SW 1271 (cell line): ENCODE measurements at places on chromosomes 7 and 10.

GRCh38 chr7:99095698-99096097, 48.2 kb downstream of the SMURF1 start:
- DNase-seq, result no peak

GRCh38 chr10:79234391-79235315, 112.6 kb upstream of the PPIF start:
- DNase-seq, result no peak

GRCh38 chr7:103857435-103857834, 132.0 kb downstream of the RELN start:
- no peak for DNase-seq

GRCh38 chr7:159114981-159115380, 29.7 kb downstream of the VIPR2 start:
- DNase-seq, result no peak

DNA sequence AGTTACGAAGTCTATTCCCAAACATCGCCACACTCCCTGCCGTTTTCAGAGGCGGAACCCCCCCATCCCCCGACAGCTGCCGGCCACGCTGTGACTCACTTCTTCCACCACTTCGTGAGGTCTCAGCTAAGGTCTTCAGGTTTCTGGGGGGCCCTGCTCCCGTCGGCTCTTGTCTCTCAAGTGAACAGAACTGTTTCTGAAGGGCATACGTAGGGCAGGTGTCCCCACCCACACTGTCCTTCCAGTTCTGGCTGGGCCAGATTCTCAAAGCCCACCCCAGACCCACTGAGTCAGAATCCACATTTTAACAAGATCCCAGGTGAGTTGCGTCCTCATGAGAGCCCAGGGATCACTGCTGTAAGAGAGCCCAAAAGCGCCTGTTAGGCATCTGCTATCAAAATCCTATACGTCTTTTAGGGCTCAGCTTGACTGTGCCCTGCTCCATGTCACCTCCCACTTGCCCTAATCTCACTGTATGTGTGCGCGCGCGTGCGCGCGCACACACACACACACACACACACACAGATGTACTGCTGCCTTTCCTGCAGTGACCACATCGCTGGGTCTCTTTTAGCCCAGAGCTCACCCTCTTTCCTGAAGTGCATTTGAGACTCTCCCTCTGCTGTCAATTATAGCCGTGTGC, 78.8 kb downstream of the PROSER2 start:
- DNase-seq, result no peak

- DNase-seq, result no peak
These were observed 31.0 kb upstream of the SAMD9L start for GRCh38 chr7:93179173-93179572.

- no peak for DNase-seq
These were observed 43.4 kb upstream of the GSDME start for GRCh38 chr7:24800667-24801066.

- DNase-seq, result no peak
These were observed 30.5 kb downstream of the EBF3 start for GRCh38 chr10:129933456-129934092.

- no peak for DNase-seq
These were observed 10.0 kb upstream of the TSPAN14 start for GRCh38 chr10:80444124-80444523.

DNA sequence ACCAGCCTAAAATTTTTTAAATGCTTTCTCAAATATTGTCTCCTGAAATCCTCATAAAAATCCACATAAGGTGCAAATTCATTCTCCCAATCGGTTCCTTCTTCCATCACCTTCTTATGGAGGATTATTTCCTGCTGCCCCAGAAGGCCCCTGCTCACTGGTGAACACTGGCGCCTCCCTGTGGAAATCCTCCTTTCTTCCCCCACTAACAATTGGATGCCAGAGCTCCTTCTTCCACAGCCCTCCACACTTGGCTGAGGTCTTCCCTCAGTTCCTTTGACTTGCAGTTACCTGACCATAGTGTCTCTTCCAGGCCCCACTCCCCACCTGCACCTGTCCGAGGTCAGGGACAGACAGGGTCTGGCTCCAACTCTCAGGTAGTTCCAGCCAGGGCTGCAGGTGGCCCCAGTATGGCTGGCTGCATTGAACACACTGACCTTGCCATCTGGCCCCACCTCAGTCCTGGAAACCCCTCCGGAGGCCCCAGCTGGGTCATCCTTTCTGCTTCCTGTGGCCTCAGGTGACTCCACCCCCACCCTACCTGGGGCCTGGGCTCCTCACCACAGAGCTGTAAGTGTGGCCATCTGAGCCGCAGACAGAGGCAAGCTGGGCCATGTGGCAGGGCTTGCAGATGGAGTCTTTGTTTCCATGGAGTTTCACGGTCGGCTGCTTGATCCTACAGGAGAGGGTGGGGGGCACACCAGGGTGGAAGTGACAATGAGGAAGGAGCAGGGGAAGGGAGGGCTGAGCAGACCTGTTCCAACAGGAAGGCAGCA, 18.4 kb downstream of the SPOCK2 start:
- no peak for DNase-seq

DNA sequence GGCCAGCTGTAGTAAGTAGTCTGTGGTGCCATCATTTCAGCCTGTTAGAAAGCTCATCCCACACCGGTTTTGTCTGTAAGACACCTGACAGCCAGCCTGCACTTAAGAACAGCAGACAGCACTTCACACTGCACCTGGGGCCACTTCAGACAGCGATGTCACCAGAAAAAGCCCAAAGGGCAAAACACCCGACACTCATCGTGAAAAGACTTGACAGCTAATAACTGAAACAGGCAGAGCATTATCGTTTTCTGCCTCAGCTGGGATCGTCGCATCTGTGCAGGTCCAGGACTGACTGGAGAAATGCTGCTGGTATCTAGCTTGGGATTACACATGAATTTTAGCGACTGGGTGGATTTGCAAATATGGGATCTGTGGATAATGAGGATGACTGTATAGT, 16.8 kb upstream of the LAT2 start:
- no peak for DNase-seq

- DNase-seq, result no peak
These were observed 43.6 kb downstream of the PPP1R3A start for GRCh38 chr7:113875224-113875623.

- DNase-seq, result no peak
These were observed 252.6 kb upstream of the ZNF32 start for GRCh38 chr10:43901302-43901701.

DNA sequence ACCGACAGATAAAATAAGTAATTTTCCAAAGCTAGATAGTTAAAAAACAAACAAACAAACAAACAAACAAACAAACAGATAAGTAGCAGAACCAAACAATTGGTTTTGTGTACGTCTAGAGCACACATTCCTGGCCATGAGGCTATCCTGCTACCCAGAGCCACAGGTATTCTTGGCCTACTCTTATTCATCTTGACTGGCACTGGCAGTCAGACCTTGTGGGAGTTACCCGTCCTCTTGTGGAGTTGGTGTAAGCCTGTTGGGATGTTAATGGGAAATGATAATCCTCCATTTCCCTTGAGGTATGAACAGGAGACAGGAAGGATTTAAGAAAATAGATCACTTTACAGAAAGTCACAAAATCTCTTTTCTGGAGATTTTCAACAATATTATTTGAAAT, 142.4 kb upstream of the MEOX2 start:
- no peak for DNase-seq

DNA sequence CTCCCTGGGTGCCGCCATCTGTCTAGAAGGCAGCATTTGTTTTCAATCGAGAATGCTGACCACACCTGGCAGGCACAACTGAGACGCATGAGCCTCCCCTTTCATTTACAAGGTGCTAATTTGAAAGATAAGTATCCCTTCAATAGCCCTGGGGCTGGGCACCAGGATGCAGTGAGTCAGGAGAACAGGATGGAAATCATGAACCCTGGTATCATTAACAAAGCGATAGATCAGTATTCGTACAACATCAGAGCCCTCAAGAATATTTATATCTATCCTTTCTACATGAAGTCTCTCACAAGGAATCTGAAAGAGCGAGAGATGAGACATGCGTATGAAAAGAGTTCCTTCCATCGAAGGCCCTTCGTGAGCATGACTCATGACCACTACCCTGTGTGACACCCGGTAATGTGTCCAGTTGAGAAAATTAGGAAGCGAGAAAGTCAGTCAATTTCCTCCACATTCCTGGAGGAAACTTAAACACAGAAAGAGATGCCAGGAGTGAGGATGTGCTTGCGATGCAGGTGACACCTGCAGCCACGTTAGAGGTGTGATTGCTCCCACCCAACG, 123.1 kb upstream of the PITRM1 start:
- DNase-seq, result no peak

- DNase-seq, result no peak
These were observed 327.6 kb upstream of the COBL start for GRCh38 chr7:51644216-51644615.

GRCh38 chr7:139871331-139871730, 42.3 kb downstream of the TBXAS1 start:
- no peak for DNase-seq

DNA sequence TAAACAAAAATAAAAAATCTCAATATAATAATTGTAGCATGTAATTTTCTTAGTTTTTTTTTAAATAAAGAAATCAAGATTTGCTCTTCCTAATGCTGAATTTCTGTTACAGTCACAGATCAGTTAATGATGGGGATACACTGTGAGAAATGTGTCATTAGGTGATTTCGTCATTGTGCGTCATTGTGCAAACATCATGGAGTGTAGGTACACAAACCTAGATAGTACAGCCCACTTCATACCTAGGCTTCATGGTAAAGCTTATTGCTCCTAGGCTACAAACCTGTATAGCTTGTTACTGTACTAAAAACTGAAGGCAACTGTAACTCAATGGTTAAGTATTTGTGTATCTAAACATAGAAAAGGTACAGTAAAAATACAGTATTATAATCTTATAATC, 74.4 kb upstream of the LSM8 start:
- DNase-seq, result no peak

DNA sequence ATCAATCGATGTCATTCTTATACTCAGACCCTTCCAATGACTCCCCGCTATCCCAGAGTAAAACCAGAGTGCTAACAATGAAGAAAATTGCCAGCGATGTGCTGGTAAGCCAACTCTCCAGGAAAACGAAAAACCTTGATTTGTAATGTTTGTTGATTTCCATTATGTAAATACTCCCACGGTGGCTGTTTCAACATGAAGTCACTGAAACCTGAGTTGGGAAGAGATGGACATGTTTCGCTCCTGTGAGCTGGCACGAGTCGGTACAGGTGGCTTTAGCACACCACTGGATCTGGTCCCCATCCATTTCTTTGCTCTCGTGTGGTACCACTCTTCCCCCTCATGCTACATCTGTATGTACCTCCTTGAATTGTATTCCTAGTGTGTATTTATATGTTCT, 52.9 kb downstream of the AP3M1 start:
- no peak for DNase-seq

GRCh38 chr7:156950381-156950858, 908 bp downstream of the NOM1 start:
- no peak for DNase-seq

GRCh38 chr10:49649294-49649693, 30.2 kb upstream of the C10orf53 start:
- DNase-seq, result no peak

DNA sequence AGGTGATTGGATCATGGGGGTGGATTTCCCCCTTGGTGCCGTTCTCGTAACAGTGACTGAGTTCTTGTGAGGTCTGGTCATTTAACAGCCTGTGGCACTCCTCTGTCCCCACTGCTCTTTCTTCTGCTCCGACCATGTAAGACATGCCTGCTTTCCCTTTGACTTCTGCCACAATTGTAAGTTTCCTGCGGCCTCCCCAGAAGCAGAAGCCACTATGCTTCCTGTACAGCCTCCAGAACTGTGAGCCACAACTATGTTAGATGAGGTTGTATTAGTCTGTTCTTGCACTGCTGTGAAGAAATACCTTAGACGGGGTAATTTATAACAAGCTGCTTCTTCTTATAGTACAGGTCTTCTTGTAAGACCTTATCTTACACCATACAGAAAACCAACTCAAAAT, 241.7 kb upstream of the KLF14 start:
- DNase-seq, result no peak

- DNase-seq, result no peak
These were observed 77.3 kb upstream of the SVIL start for GRCh38 chr10:29712108-29712507.

DNA sequence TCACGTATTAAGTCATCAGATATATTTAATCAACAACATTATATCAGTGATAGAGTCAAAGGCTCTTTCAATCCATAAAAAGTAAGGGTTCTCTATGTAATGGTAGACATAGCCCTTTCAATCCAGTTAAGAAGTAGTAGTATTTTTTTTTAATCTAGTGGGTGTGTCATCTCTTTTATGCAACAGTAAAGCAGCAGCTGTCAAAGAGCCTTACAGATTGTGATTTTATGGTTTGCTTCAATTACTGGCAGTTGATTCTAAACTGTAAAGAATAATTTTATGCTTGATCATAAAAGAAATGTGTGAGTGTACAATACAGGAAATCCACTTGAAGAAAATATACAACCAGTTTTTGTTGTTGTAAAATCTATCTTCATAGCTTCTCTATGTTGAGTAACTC, 902.6 kb upstream of the MBL2 start:
- no peak for DNase-seq

GRCh38 chr10:59892697-59893096, 13.7 kb downstream of the CCDC6 start:
- DNase-seq, result no peak

DNA sequence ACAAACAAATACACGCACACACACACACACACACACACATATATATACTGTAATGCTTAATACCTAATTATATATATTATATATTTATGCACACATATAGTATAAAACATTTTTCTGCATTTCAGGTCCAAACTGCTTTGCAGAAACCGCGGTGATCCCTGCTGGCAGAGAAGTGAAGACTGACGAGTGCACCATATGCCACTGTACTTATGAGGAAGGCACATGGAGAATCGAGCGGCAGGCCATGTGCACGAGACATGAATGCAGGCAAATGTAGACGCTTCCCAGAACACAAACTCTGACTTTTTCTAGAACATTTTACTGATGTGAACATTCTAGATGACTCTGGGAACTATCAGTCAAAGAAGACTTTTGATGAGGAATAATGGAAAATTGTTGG, 138.5 kb downstream of the VWC2 start:
- no peak for DNase-seq

DNA sequence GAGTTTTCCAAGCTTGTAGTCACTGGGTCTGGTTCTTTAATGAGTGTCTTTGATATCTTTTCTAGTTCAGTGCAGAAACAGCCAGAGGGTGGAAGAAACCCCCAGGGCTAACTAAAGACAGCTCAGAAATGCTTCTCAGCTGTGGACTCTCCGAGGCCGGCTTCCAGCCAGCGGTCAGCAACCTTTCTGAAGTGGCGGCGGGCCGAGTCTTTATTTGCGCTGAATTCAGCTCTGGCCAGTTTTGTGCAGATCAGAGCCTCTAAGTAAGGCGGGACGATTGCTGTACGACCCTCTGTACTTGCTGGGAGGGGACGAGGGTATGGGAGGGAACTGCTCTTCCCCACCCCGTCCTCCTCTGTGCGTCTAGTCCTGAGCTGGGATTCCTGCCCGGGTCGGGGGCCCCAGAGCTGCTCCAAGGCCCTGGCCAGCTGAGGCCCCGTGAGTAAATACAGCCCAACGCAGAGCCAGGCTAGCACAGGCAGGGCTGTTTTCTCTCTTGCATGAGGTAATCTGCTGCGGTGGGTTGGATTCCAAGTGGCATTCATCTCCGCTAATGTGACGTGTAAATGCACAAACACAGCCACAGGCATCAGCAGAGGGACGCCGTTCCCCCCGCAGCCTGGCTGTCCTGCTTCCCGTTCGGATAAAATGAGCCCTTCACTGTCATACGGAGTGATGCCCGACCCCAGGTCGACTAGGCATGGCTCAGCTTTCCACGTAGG, 159.8 kb downstream of the PIP4K2A start:
- DNase-seq, result no peak
